ENCODE measurements at places on chromosomes 12 and 14.

DNA sequence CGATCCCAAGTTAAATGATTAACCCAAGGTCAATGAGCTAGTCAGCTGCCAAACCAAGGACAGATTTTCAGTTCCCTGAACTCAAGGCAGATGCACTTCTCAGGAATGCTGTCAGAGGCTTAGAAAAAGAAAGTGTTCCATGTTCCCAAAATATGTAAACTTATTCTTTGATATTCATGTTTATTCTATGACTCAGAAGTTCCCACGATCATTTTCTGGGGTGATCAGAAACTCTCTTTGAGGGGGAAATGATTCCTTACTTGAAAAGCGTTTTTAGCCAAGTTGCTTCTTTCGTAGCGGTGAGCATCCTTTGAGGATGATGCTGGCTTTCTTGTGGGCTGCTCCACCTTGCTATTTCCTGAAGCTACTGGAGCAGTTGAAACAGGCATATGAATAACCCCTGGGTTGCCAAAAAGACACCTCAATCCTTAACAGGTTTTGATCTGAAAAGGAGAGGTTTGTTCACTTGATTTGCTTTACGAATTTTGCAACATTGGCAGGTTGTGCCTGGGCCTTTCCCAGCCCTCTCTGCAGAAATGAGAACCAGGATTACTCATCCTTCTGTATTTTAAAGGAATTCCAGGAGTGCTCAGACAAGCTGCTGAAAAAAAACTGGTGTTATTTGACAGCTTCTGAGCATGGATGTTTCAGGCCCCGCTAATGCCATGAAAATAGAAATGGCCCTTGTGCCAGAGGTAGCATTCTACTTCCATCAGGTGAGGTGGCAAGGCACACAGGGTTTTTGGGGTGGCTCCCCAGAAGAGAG lies 121.4 kb upstream of the HIF1A start:
- no peak for DNase-seq

DNA sequence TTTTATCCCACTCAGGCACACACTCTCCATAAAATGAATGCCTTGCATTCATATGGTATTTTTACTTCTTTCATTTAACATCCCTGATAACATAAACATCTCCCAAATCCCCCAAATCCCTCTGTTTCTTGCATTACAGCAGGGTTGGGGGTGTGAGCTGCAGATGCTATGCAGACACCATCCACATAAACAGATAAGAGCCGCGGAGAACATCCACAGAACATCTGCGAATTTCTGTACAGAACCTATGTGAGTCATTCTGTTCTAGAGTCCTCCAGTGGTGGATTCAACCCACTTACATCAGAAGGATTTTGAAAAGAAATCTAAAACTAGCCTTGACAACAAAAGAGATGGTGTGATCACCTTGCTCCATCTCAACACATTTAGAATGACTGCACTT lies 20.3 kb downstream of the FBLN5 start:
- DNase-seq, result no peak

- no peak for DNase-seq
Observed at GRCh38 chr14:94088516-94088915, 7.4 kb downstream of the IFI27L1 start.

DNA sequence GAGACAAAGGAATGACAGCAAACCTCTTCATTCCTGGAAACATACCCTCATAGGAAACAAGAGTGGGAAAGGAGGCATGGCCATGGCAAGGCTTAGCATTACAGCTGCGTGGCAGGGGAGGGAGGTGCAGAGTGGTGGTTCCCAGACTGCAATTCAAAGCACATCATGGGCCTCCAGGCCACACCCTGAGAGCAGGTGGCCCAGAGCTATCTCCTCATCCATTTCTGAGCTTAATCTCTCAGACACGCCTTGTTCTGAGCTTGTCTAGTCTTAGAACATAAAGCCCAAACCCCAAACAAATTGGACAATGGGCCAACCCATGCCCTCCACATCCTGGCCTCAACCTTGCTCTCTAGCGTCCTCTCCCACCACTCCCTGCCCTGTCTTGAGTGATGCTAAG lies 5.9 kb upstream of the KRT3 start:
- no peak for DNase-seq

DNA sequence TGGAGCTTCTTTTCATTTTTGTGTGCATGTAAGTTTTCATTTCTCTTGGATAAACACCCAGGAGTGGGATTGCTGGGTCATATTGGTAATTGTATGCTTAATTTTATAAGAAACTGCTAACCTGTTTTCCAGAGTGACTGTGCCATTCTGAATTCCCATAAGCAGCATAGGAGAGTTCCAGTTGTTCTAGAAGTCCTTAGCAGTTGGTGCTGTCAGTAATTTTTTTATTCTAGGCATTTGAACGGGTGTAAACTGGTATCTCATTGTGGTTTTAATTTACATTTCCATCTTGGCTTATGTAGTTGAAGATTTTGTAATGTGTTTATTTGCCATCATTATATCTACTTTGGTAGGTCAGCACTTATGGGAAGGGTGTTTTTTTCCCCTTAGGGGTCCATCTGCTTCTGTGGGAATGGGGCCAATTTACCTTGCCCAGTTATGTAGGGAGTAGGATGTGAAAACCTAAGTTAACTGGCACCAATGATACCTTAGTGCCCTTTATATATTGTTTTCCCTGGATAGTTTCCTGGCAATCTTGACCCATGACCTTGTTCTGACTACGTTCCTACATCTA lies 202.9 kb downstream of the AKAP6 start:
- no peak for DNase-seq

DNA sequence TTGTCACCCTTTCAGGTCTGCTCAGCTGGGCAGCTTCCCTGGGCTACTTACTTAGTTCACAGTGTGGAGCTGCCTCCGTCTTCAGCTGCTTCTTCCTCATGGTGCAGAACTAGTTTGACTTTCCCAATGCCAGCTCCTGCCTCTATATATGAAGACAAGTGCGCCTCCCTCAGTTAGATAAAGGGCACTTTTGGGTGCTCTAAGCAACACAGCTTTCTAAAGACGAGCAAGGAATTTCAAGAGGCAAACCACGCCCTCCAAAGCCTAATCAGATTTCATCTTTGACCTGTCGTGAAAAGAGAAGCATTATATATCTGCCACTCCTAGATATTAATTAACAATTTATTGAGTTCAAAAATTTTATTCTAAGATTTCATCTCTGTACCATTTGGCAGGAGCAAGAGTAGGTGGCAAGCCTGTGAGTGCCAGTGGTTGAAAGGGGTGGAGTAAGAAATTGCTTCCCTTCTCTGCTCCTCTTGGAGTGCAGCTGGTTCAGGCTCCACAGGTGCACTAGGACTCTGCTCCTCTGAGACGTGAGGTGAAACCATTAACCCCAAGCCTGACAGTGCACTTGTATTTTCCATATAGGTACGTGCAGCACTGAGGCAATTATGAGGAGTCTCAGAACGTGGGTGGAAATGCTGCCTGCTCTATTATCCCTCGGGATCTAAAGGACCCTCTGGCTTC lies 2.1 kb upstream of the SLC11A2 start:
- DNase-seq, result peak; percentile 45

GRCh38 chr12:89556976-89557375 lies 31.1 kb upstream of the POC1B start:
- no peak for DNase-seq

DNA sequence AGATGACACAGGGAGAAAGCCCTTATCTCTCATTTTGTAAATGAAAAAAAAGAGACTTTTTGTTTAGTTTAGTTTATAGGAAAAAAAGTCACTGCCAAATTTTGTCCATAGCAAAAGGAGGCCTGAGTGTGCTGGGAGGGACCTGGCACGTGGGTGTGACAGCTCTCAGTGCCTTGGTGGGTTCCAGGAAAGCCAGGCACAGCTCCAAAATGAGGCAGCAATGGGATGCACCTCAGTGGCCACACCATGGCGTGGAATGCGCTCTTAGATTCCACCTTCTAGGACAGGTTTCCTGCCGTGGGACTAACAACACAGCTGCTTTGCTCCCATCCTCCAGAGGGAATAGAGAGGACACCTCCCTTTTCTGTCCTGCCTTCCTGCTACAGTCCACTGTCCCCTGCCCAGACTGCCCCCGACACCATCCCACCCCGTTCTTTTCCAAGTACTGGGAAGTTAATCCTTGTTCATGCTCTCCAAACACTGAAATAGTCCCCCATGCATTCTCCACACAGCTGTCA lies 207.6 kb downstream of the EMP1 start:
- DNase-seq, result no peak

- no peak for DNase-seq
Observed at GRCh38 chr12:67426067-67426466, 156.9 kb downstream of the CAND1 start.

DNA sequence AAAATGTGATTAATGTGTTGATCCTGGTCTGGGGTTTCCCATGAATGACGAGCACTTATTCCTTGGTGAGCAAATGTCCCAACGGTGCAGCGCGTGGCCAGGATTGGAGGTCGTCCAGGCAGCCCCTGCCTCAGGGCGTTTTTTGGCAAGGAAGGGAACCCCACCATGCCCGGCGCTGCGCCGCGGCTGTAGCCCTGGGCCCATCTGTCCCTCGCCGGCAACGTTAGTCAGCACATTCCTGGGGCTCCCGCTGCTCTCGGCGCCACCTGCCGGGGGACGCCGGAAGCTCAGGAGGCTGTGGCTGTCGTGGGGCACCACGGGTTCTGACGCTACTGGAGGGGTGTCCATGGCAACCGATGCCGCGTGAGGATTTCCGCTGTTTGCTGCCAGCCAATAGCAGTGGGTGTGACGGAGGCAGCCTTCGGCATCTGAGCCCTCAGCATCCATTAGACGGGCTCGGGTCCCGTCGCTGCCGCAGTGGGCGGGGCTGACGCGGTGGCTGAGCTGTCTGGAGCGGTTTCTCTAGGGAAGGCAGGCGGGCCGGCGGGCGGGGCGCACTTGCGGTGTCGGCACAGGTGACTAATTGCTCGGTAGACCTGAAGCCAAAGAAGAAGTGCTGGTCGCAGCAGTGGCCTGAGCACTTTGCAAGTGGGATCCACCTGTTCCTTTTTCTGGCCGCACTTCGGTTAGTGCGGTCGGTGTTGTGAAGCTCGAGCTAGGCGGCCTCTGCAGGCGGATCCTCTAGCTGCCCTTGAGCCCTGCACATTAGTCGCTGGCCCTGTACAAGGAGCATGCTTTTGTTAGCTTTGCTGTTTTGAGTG lies 29.5 kb downstream of the RAB35 start:
- DNase-seq, result peak; percentile 100

- no peak for DNase-seq
Observed at GRCh38 chr12:131087302-131087818, 133.7 kb downstream of the ADGRD1 start.

DNA sequence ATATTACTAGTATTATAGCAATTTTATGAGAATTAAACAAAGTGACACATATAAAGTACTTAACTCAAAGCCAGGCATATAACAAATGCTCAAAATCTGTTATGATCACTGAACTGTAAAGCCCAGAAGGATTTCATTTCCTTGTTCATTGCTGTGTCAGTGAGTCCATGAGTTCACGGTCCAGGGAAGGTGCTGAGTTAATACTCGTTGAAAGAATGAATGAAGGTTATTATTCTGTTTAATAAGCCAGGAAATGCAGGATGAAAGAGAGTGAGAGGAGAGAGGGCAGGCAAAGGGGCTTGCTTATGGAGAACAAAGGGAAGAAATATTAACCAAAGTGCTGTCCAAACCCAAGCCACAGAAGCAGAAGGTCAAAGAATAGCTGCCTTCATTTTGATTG lies 40.2 kb upstream of the NT5DC3 start:
- no peak for DNase-seq

DNA sequence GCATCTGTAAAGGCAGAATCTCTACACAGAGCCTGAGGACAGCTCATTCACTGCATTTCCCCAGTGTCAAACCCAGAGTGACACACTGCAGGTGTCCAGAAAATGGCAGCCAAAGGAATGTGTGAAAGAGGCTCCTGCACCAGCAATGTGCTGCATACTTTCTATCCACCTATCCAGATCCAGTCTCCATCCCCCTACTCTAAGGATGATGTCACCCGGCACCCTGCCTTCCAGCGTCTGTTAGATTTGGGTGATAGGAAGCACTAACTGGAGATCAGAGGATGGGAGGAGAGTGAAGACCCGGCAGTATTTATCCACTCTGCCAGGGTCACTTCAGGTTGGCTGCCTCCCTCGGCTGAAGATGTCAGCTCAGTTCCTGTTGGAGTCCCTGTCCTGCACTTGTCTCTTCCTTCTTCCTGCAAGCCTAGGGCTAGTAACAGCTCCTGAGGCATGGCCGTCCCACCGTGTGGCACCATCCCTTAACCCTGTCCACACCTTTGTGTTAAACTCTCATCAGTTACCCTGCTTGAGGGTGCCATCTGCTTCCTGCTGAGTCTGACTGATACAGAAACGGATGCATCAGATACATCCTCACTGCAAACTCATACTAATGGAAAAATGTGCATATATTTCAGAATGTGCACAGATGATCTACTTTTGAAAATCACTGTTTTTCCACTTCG lies 13.0 kb upstream of the GPR68 start:
- DNase-seq, result no peak

DNA sequence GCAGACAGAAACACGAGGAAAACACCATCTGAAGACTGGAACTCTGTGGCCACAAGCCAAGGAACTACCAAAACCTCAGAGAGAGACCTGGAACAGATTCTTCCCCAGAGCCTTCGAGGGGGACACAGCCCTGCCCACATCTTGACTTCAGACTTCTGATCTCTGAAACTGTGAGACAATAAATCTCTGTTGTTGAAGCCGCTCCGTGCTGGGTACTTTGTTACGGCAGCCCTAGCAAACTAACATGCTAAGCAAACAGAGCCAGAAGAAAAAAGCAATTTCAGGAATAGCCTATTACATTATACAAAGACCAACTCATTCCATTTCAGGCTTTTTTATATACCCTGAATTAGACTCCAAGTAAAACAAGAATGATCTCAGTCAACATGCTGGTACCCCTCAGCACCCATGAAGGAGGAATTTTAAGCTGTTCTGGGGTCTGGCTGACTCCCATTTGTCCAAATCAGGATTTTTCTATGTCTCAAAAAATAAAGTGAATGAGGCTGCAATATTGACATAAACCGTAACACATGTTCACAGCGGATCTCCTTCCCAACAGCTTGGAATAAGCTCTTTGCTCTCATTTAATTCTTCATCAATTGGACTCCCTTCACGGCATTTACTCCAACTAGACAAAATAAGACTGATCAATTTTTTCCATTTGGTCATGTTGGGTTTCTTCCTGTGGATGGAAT lies 190.1 kb downstream of the FOXN3 start:
- no peak for DNase-seq

DNA sequence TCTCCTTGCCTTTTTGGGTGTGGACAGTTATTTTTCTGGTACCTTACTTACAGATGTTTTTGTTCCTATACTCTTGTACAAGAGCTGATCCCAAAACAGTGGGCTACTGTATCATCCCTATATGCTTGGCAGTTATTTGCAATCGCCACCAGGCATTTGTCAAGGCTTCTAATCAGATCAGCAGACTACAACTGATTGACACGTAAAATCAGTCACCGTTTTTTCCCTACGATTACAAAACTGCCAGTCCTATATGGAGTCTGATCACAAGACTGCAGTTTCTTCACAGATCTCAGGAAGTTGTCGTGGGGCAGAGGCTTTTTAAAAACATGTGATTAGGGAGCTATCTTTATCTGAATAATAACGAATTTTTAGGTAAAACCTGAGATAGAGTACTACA lies 1.3 kb downstream of the LYSET start:
- DNase-seq, result no peak

- DNase-seq, result no peak
Observed at GRCh38 chr12:32870716-32871115, 25.9 kb downstream of the PKP2 start.

GRCh38 chr12:2633176-2633824 lies 161.5 kb upstream of the FKBP4 start:
- DNase-seq, result no peak

GRCh38 chr14:32933629-32934072 lies 5.0 kb upstream of the NPAS3 start:
- no peak for DNase-seq

All from iPS DF 6.9 (cell line).